ENCODE measurements at places on chromosomes 16 and 17. TPM values are rescaled to one million over a fixed set of nuclear protein-coding genes. Genes with fewer than 3 reads are reported as not detected.
A peak's percentile ranks its signal among the peaks of the same experiment; 100 is the strongest.

DNA sequence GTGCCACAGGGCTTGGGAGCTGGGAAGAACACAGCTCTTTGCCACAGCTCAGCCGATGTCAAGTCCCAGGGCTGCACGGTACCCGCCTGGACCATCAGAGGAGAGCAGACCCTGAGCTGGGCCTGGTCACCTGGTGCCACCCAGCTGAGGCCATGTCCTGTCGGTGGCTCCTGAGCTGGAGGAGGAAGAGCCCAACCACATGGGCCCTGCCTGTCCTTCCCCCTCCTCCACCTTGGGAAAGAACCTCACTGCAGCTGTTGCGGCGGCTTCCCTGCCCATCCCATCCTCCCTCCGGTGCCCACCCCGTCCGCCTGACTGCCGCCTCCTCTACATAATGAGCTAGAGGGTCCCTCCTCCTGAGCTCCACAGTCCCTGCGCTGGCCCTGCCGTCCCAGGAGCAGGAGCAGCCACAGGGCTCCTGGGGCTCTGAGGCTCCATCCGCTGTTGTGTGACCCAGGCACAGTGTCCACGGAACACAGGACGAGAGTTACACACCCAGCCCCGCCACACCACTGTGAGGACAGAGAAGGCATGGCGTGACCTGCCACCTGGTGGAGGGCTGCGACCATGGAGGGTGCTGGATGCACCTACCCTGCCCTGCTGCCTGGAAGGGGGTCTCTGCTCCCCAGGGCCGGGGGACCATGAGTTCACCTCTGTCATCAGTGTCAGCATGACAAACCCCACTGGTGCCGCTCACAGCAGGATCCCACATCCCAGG lies 21.4 kb upstream of the CHMP6 start:
- no peak overlapping the region for H3K27ac ChIP-seq
- DNase-seq: no peak
- H3K4me3 ChIP-seq: no peak overlapping the region
- peaks cover 9% of the 10 kb centered on the region for H3K4me1 ChIP-seq
- H3K27me3 ChIP-seq: no peaks in the 10 kb centered on the region

- H3K4me3 ChIP-seq: no peak overlapping the region
- H3K27ac ChIP-seq: peak overlapping the region; percentile 6
- no peaks in the 10 kb centered on the region for H3K36me3 ChIP-seq
- H3K4me1 ChIP-seq: peaks cover 6% of the 10 kb centered on the region
Observed at GRCh38 chr17:49585422-49586027, 9.9 kb downstream of the NXPH3 start.

DNA sequence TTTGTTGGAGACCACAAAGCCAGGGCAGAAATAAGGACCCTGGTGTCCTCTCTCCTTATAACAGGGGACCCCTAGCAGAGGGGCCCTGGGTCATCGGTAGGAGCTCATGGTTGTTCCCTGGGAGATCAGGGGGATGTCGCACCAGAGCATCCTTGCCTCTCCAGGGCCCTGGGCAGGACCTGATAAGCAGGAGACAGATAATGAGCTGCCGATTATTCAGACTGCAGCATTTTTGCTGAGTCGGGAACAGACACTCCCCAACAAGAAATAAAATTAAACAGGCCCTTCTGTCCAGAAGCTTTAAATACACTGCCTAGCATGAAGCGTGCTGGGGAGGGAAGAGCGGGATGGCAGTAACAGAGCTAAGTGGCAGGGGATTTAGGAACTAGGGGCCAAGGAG lies 15.4 kb upstream of the GFAP start:
- H3K27ac ChIP-seq: no peak overlapping the region
- no peak overlapping the region for H3K4me3 ChIP-seq
- H3K36me3 ChIP-seq: peaks cover 10% of the 10 kb centered on the region
- no peaks in the 10 kb centered on the region for H3K4me1 ChIP-seq

- H3K4me1 ChIP-seq: peaks cover under 1% of the 10 kb centered on the region
- no peak overlapping the region for H3K27ac ChIP-seq
- no peak for DNase-seq
- peaks cover 3% of the 10 kb centered on the region for H3K36me3 ChIP-seq
- H3K27me3 ChIP-seq: no peaks in the 10 kb centered on the region
Observed at GRCh38 chr17:78006338-78006737, 47.8 kb downstream of the TNRC6C start.

CLEC16A gene
- 26.0 TPM for total RNA-seq
